ENCODE measurements at places on chromosomes 7 and 10.

GRCh38 chr7:73612598-73613269 lies 11.6 kb downstream of the MLXIPL start:
- no peak for DNase-seq

GRCh38 chr10:96512524-96513304 lies 1.0 kb downstream of the TLL2 start:
- no peak for DNase-seq

DNA sequence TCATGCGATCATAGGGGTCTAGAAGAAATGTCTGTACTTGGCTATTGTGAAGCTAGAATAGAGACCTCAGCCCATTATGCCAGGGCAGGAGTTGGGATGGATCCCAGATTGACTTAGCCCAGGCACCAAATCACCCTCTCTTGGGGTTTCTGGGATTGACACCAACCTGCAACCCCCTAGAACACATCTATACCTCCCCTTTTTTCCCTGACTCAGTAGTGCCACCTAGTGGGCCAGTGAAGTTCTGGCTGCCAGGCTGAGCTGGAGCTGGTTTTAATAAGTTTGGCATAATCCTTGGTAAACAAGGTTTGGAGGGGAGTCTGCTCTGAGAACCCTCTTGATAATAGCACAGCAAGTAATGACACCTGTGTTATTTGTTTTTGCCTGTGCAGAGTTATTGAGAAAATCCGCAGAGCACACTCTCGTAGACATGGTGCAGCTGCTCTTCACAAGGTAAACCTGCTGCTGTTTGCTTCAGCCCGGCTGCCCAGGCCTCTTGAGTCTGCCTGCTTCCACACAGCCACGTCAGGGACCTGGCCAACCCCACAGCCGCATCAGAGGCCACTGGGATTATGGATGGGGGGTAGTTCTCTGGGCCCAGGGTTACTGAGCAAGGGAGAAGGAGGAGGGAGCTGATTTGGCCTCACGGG lies 43.3 kb upstream of the NFKB2 start:
- DNase-seq, result peak; percentile 46

DNA sequence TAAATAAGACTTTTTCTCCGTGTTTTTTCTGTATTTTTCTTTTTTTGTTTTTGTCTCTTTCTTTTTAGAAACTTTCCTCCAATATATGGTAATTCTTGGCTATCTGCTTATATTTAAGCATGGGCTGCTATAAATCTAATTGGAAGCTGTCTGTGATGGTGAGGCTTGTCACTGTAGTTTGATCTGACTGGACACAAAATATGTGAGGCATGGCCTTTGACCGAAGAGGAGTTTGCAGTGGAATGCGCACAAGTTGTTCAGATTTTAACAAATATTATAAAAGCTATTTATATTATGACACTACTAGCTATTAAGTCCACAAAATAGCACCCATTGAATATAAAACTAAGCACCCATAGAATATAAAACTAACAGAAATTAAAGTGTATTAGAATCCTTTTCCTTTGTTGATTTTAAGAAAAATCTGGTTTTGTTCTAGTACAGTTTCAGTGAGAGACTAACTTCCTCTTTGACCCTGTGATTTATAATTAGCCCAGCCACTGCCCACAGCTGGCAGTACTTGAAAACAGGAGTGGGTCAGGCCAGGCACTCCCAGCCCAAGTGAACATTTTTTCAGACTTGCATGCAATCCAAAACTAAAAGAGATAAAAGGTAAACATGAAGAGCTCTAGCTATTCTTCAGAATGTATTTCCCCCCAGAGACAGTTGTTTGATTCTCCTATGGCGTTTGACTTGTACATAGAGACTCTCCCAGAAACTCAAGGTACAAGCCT lies 69.9 kb upstream of the FGL2 start:
- DNase-seq, result no peak

- DNase-seq, result no peak
These were observed 23.0 kb downstream of the P4HA1 start for GRCh38 chr10:73073627-73074026.

- DNase-seq, result no peak
These were observed 107.3 kb upstream of the SHH start for GRCh38 chr7:155919391-155920067.

- DNase-seq, result no peak
These were observed 1265.8 kb upstream of the LRRTM3 start for GRCh38 chr10:65660006-65660405.

- DNase-seq, result no peak
These were observed 59.8 kb downstream of the ARID5B start for GRCh38 chr10:61961278-61961677.

GRCh38 chr7:50397971-50398324 lies 52.2 kb downstream of the FIGNL1 start:
- no peak for DNase-seq

- DNase-seq, result no peak
These were observed 12.8 kb upstream of the TCTN3 start for GRCh38 chr10:95706573-95706972.

DNA sequence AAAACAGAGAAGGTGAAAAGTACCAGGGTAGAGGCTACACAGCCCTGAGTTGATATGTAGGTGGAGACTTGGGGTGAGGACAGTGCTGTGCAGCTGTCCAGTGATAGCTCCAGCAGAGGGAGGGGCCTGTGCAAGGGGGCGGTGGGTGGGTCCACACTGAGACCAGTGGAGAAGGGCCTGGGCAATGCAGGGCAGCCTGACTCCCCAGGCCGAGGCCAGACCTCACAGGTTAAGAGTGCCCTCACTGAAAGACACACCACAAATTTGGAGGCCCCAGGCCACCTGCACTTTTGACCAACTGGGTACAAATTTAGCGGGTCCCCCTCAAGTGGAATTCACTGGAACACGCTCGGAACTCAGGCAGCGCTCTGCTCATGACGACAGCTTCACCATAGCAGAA lies 6.7 kb upstream of the RASGEF1A start:
- DNase-seq, result no peak

DNA sequence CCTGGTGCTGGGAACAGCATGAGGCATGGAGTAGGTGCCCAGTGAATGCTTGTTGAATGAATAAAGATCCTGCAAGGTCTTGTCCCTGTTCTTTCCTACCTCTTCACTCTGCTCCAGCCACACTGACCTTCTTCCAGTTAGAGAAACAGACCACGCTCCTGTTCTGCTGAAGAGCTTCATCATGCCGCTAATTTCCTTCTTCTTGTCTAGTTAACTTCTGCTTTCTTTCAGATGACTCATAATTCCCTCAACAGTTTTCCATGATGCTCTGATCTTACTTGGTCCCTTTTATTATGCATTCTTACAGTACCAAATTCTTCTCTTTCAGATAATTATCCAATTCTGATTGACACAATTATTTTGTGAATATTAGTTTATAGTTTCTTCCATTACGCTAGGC lies 59.5 kb upstream of the C1QL3 start:
- no peak for DNase-seq

GRCh38 chr7:131578602-131579001 lies 22.2 kb upstream of the PODXL start:
- DNase-seq, result no peak

DNA sequence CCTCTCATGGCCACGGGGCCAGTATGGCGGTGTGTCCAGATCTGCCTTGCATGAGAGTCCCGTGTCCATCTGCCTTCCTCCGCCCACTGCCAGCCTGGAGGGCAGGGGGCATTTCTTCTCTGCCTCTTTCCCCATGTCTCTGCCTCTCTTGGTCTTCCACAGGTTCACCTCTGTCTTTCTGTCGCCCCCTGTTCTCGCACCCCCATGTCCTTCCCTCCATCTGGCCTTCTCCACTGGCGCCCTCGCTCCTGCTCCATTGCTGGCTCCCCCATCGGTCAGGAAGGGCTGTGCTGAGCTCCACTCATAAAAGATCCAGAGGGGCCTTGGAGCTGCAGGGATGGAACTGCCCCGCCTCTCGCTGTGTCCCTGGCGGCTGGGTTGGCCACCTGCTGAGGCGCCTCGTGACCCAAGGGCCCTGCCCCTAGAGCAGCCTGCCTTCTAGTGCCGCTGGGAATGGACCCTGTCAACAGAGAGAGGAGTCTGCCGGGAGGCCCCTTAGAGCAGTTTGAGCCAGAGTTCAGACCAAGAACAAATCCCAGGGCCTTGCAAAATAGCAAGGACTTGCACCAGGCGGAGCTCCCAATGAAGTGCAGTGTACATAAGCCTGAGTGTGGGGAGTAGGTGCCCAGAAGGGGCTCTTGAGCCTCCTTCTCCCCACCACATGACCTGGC lies 42.0 kb downstream of the GOLGA7B start:
- DNase-seq, result no peak

- no peak for DNase-seq
These were observed 633.4 kb upstream of the COBL start for GRCh38 chr7:51949726-51950644.

DNA sequence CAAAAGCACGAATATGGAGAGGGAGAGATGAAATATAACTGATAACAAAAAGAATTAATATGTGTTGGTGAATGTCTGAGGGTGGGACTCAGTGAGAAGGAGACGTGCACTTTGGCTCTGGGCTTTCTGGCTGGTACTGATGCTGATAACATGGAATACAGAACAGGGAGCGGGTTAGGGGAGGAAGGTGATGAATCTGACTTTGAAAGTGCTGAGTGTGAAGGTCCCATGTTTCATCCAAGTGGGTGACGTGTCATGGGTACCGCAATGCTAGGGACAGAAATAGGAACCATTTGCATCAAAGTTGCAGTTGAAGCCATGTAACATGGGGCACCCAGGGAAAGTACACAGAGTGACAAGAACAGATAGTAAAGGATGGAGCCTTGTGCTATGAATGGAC lies 236.6 kb upstream of the MYO3A start:
- DNase-seq, result no peak

DNA sequence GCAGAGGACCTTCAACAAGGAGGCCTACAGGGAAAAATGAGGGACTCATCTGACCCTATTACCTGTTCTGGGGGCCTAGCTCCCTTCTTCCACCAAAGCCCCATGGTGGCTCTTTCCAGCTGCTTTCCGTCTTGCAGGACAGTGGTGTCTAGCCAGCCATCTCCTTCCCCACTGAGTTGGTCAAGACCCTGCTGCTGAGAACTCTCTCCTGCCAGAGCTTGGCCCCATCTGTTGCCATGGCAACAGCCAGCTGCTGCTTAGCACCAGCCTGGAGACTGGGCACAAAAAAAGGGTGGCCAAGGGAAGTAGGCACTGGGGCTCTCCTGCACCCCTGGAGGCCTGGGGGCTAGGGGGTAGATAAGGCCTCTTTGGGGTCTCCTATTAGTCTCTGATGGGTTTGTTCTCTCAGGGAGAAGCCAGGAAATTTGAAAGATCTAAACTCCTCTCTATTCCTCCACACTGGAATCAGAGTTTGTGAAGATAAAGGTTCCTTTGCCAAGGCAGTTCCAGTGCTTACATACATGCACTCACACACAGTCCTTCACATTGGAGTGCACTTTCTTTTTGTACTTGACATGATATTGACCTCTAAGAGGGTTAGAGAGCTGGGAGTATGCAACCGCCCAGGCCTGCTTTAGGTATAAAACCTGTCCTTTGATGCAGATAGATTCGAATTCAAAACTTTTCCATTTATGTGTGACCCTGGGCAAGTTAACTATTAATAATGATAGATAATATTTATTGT lies 15.8 kb downstream of the TSPAN33 start:
- no peak for DNase-seq

DNA sequence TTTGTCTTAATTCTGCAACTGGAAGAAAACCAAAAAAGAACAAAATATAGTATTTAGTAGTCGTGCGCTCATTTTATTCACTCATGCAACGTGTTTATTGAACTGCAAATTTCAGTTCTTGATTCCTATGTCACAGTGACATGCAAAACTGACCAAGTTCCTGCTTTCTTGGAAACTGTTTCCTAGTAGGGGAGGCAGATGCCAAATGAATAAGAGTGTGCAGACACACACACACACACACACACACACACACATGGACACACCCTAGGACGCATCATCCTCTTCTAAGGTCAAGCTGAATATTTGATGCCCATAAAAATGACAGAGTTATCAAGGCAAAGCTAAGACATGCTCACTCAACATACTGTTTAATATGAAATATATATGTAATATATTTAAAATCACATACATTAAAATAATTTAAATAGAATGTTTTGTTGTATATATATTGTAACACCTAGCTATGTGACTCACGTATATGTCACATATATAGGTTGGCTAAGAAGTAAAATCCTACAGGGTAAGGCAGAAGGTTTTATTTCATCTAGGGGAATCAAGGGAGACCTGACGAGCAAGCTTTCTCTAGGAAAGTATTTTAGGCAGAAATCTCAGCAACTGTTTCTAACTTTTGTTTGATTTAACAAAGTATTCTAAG lies 79.6 kb downstream of the SVIL start:
- DNase-seq, result no peak

GRCh38 chr10:120012566-120012965 lies 120.0 kb downstream of the SEC23IP start:
- DNase-seq, result no peak

- DNase-seq, result no peak
These were observed 95.2 kb downstream of the PLCE1 start for GRCh38 chr10:94088926-94089381.

GRCh38 chr7:95796617-95797016 lies 24.3 kb downstream of the DYNC1I1 start:
- no peak for DNase-seq

DNA sequence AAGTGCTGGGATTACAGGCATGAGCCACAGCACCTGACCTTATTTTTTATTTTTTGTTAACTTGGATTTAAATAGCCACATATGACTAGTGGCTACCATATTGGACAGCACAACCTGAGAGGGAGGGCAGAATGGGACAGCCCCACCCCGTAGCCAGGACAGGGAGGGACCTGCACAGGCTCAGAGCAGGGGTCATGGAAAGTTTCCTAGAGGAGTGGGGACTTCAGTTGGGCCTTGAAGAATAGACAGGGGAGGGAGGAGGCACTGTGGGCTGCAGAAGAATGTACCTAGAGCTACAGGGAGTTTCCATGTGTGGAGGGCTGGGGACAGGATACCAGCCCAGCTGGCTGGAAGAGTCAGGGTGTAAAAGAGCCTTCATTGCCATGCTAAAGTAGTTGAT lies 8.8 kb downstream of the TRIM8 start:
- no peak for DNase-seq

DNA sequence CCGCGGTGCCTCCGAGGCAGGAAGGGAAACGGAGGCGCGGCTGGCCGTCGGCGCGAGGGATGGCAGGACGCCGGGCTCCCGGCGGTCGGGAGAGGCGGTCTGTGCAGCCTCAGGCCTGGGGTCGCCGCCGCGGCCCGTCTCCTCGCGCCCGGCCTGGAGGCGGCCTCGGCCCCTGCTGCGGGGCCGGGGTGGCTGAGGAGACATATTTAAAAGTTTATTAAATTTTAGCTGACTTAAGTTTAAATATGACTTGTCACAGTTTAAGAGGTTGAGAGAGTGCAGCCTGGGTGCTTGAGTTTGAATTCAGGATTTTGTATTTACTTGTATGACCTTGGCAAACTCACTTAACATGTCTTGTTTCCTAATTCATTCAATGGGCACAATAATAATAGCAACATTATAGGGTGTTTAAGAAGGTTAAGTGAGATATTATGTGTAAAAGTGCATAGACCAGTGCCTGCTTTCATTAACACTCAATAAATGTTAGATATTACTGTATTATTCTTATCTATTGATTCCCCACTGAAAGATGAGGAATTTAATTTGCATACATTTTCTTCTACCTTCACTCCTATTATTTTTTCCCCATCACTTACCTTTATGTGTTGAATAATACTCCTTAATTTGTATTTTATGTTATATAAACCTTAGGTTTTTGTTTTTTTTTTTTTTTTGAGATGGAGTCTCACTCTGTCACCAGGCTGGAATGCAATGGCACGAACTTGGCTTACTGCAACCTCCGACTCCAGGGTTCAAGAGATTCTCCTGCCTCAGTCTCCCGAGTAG lies 718 bp downstream of the DYNC2I1 start:
- DNase-seq, result no peak

Data from activated T-helper 1 cell treated with anti-CD3 and anti-CD28 coated beads, Interleukin-2, amount 50 U/mL, for 16 hours (primary cell).